Activated T-helper 9 cell treated with anti-CD3 and anti-CD28 coated beads, Interleukin-2, amount 50 U/mL, for 16 hours (primary cell): ENCODE measurements at places on chromosomes 4 and X.

- no peak for DNase-seq
Measured at GRCh38 chr4:88610771-88611170, 18.5 kb downstream of the HERC3 start.

DNA sequence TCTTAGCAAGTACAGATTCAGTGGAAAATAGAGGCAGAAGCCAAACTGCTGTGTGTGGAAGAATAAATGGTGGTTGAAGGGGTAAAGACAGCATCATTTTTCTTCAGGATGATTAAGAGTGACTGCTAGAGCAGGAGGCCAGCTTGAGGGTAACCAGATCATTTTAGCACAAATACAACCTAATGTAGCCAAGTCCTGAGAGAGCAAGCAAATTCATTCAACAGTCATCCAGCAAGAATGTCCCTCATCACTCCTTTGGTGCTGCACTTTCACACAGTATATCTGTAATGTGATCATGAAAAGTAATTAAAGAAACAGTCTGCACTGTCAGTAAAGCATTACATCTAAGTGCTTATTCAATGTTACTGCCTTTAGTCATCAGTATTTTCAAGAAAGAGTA is 44.8 kb downstream of the NPFFR2 start:
- DNase-seq, result no peak

DNA sequence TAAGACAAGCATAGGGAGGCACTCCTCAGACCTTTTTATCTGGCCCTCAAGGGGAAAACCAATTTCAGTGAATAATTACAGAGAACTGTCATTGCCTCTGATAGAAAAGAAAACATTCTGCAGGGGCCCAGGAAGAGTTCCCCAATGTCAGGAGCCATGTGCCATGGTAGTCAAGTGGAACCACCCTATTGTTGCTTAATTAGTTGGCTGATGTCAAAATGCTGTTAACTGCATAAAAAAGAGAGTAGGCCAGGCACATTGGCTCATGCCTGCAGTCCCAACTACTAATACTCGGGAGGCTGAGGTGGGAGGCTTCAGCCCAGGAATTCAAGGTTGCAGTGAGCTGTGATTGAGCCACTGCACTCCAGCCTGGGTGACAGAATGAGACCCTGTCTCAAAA is 28.6 kb upstream of the OGT start:
- no peak for DNase-seq

- no peak for DNase-seq
Measured at GRCh38 chr4:152665691-152666395, 14.0 kb downstream of the TMEM154 start.
